ENCODE measurements at places on chromosomes 12 and 14.

GRCh38 chr12:108738170-108738569, 6.9 kb upstream of the CORO1C start:
- no peak for DNase-seq

DNA sequence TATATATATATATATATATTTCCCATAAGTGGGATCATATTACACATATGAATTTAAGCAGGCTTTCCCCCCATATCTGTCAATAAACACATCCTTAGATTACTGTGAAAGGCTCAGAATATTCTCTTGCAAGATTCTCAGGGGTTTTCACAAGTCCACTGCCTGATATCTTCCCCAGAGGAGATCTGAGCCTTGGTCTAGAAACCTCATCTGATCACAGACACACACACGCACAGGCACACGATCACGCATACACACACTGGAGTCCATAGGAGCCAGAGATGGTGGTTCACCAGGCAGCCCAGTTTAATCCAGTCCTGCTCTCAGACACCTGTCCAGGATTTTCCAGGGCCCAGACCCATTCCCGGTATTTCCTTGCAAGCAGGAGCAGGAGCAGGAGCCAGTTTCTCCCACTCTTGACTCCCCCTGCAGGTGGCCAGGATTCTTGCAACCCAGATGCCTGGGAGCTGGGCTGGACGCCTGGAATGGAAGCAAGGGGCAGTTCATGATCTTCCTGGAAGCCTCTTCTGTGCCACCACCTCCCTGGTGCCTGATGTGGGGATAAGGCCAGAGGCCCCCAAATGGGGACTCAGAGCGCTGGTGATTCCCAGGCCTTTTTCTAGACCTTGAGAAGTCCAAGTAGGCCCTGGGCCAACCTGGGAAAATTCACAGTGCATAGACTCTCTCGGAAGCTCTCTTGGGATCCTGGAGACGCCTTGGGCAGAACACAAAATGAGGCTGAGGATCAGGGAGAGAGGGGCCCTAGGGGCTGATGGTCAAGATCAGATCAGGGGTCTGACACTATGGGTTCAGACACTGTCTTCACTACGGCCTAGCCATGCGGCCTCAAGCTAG, 16.5 kb upstream of the KRT78 start:
- DNase-seq = peak; percentile 58

GRCh38 chr14:34350903-34351302, 111.1 kb downstream of the SPTSSA start:
- DNase-seq = no peak

- peak; percentile 70 for DNase-seq
These were observed 3.0 kb downstream of the DHRS1 start for GRCh38 chr14:24296341-24297157.

DNA sequence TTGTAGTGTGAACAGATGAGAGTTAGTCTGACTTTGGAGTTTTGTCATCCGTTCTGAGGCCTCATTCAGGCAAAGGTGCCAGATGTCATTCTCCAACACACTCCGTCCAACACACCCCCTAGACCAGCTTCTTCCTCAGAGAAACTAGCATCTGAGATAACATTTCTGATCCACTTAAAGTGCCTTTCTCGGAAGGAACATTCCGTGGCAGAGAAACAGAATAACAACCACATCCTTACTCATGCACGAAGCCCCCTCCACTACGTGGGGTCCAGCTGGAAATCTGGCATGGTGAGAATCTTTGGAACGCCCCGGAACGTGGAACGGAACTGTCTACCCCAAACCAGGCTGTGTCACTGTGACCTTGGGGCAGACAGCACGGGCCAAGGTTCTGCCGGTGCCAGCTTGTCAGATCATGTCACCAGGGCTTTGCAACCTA, 17.0 kb upstream of the BCL7A start:
- DNase-seq = no peak

DNA sequence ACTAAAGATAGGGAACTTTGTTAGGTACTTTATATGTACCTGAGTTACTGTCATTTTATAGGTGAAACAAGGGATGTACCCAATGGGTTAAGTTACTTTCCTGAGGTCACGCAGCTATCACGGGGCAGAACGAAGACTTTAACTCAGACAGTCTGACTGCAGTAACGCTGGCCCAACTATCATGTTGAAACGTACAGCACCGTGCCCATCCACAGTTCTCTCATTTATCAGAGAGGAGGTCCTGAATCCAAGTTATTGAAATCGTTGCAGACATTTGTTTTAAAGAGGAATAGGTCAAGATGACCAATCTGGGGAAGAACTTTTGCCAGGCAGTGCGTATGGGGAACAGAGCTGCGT, 587 bp upstream of the C12orf75 start:
- DNase-seq = no peak

Measured in RCC 7860 (cell line).